ENCODE measurements at places on chromosomes 7 and 10.

DNA sequence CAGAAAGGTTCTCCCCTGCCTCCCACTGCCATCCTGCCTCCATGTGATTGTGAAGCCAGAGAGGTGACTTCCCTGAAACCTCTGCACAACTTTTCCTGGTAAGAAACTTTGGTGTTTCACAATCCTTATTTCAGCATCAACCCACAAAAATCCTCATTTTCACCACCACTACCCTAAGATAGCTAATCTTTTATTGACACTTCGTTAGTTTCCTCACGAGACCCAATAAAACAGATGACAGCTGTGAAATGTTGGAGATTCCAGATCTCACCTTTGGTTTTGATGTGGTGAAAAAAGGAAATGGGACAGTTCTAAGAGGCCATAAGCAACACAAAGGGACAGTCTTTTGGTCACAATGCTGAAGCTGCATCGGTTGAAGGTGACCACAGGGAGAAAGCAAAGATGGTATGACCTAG lies 59.9 kb upstream of the TM9SF3 start:
- no peak for DNase-seq

DNA sequence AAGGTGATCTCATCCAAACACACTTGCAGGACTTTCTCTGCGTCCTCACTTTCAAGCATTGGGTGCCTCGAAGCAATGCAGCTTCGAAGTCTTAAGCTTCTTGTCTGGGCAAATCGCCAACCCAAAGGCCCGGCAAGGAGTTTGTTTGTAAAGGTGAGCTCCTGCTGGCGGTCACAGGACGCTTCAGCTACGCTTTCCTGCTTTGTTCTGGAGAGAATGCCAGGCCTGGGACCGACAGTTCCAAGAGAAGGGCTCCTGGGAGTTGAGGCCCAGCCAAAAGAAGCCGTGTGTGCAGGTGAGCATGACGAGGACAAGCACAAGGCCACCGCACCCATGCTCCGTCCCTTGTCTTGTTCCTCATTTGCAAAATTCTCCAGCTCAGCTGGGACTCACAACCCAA lies 106.6 kb upstream of the DOCK1 start:
- DNase-seq = no peak

GRCh38 chr10:29647478-29647877 lies 12.7 kb upstream of the SVIL start:
- no peak for DNase-seq

- DNase-seq = no peak
These were observed 550.7 kb downstream of the INHBA start for GRCh38 chr7:41152179-41152678.

DNA sequence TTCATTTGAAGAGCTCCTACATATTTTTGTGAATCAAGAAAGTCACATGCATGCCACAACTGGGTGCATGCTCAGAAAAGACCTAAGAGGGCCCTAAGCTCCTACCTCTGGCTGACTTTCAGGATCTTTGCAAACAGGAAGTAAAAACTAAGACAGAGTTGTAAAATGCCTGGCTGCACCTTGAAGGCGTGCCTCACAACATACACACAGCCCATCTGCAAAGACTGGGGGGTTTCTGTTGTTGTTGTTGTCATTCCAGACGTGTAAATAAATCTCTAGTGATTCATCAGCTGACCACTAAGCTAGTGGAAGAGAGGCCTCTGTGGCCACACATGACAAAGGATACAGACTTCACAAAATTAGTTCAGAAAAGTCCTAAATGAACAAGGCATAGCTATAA lies 31.8 kb downstream of the SMURF1 start:
- no peak for DNase-seq

- no peak for DNase-seq
These were observed 146.5 kb downstream of the MAPK8 start for GRCh38 chr10:48452879-48453412.

DNA sequence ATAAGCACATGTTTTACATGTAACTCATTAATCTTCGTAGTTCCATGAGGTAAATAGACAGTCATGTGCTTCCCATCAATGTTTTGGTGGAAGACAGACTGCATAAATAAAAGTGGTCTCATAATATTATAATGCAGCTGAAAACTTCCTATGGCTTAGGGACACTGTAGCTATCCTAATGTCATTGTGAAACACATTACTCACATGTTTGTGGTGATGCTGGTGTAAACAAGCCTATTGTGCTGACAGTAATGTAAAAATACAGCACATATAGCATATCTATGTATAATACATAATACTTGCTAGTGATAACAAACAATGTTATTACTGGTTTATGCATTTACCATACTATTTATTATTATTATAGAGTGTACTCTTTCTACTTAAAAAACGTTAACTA lies 37.2 kb upstream of the PLXDC2 start:
- no peak for DNase-seq

DNA sequence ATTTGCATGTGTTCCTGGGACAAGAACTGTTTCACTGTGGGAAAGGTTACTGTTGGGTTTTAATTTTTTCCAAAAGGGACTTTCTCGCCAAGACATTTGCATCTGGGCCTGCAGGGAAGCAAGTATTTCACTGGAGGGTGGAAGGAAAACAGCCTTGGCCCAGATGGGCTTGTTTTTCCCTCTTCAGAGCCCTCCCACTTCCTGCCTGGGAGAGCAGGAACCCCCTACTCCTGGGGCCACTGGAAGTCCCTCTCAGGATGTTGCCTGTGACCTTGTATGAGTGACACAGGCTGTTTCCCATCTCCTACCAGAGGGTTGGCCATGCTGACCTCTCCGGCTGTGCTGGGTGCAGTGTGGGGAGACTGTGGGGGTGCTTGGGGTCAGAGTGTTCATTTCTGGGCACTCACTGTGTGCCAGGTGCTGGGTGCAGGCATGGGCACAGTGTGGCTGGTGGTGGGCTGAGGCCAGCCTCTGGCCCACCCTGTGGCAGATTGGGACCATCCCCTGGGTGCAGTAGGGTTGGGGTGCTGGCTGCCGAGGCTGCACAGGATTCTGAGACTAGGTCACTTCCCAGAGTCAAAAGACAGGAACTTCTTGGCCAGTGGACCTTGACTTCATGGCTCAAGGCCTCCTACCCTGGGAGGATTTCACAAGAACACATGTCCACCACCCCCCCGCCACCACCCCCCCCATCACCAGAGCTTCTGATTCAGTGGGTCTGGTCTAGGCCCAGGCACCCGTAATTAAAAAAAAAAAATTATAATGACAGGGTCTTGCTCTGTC lies 10.2 kb downstream of the TSPAN15 start:
- no peak for DNase-seq

DNA sequence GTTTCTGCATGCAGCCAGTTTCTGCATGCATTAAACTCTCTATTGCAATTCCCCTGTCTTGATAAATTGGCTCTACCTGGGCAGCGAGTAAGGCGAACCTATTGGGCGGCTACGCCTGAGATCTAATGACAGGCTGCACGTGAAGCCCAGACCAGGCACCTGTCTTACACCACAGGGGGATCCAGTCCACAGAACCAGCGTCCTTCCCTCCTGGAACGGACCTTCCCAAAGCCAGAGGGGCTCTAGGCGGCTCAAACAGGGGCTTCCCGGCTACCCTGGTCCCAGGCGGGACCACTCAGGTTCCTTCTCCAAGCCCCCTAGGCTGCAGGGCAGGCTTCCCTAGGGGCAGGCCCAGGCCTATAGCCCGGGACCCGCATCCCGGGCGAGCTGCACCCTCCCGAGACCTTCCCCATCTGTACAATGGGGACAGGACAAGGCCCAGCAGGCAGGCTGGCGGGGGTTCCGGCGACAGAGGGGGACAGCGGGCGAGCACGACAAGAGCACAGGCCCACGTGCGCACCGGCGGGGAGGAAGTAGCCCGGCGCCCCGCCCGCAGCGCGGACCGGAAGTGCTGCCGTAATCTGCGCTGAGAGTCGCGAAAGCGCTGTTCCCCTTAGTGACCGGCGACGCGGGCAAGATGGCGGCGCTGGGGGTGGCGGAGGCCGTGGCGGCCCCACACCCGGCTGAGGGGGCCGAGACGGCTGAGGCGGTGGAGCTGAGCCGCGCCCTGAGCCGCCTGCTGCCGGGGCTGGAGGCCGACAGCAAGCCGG lies at the start of gene DNAAF5:
Gene DNAAF5 (plus strand): TSS at position 616 of the 770 bp plus-strand sequence. CDS start 22 bp downstream, at position 638.
- peak; percentile 33 for DNase-seq

DNA sequence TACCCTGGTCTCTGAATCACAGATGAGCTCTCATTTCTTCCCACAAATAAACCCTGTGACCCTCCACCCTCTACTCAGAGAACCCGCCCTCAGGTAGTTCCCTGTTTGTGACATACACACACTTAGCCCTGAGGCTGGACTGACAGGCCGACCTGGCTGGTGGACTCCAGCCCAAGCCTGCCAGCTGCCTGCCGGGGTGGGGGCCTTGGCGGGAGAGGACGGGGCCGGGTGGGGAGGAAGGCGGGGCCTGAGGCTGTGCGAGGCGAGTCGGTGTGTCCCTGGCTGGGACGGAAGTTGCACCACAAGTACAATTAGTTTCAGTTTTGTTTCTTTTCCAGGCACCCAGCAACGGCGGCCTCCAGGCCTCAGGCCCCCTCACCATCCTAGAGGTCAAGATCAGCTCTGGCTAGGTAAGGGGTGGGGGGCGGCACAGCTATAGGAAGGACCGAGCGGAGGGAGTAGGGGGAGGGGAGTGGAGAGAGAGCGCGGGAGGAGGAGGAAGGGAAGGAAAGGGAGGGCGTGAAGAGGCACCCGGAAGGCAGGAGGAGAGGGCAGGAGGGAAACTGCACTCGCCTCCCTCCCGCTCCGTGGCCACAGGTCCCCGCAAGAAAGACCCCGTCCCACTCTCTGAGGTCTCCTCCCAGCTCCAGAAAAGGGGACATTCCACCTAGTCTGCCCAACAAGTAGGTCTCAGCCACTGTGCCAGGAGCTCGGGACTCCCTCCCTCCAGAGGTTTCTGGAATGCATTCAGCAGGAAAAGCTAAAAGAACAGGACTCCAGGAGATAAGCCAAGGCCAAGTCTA lies at the start of gene TRIM56:
Gene TRIM56 (plus strand): TSS at position 320 of the 803 bp plus-strand sequence. CDS start 1,832 bp downstream, outside the sequence.
- peak; percentile 44 for DNase-seq

GRCh38 chr7:31651234-31652062 lies 35.6 kb upstream of the PPP1R17 start:
- no peak for DNase-seq

DNA sequence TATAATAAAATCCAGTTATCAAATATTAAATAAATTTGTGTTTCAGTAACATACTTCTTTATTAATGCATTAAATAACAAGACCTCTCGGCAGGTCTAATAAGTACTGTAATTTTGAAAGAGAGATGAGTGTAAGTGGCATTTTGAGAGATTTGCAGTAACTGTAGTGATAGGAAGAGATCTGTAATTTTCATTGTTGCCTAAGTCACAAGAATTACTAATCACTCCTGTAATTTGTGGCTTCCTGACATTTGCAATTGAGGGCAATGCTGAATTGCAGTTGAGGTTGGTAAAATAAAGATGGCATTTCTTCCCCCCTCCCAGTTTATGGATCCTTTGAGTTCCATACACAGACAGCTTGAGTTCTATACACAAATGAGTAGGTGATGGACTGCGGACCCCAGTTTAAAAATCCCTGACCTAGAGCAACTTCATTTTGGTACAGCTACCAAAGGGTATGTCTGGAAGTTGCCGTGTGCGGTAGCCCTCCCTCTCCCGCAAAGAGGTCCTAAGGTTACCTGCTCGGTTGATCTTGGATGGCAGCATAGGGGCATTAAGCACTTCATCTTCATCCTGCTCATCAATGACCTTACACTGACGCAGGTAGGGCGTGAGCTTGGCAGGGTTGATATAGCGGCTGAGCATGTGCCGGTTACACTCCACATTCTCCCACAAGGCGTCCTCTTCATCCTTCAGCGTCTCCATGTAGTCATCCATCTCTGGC lies 96.4 kb downstream of the CARD11 start:
- no peak for DNase-seq

GRCh38 chr7:82289152-82289535 lies 154.4 kb downstream of the CACNA2D1 start:
- DNase-seq = peak; percentile 95

All from NCI-H1417 treated with DMSO at 0.1 percent for 48 hours (cell line).